ENCODE measurements at places on chromosomes 12 and 14.

- peak; percentile 21 for DNase-seq
Observed at GRCh38 chr12:52691076-52691840, 11.1 kb upstream of the KRT1 start.

DNA sequence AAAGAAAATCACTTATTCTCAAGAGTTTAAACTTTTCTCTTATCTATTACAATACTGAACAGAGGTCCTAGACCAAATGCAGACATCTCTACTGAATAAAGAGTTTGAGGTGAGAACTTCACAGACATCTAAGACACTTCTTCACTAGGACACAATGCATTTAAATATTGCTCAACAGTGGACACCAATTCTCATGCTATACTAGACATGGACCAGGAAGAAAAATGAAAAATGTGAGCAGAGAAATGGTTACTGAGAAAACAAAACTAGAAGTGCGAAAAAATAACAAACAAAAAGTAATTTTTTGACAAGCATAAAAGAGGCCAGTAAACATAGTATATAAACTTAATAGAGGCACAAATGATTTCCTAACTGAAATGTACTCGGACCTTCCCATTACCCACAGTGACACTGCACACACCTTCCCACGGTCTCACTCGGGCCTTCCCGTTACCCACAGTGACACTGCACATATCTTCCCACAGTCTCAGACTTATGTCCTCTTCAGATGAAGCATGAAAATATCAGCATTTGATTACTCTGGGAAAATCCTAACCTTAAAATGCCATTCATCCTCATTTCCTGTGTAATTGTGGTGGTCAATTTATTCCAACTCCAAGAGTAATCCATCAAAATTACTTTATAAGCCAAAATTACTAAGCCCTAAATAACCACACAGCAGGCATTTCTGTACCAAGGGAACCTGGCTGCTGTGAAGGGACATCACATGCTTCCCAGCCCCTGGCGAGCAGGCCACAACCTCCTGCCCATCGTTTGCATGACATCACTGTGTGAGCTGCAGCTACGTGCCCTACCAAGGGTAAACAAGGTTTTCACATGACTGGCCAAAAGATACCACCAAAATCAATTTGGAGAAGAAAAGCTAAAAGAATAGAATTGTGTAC, 6.4 kb downstream of the SLC15A4 start:
- DNase-seq: no peak

GRCh38 chr12:127075981-127076380, 1191.0 kb upstream of the TMEM132C start:
- DNase-seq: no peak

DNA sequence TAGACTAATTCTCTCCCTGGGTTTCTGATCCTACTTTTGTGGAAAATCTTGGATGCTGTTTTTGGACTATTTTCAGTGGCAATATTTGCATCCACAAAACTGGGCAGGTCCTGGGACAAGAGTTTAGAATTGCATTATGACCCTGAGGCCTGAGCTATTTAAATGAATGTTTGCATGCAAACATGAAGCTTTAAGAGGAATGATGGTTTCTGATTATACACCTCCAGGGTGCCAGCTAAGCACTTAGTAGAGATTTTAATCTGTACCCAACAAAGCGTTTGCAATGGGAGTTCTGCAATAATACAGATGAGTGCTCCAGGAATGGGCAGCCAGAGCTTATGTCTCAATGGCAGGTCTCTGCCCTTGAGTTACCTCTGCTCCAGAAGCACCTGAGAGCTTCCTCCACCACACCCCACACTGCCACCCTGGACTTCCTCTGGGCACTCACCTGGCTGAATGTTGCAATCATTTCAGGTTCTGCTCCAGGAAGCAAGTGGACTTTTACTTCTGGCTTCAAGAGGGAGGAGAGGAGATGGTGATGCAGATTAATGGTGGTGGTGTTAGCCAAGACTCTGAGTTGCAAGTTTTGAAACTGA, 6.0 kb upstream of the SPTLC2 start:
- DNase-seq: no peak

GRCh38 chr12:24596768-24597388, 352.0 kb downstream of the BCAT1 start:
- DNase-seq: no peak

- DNase-seq: no peak
Observed at GRCh38 chr14:104315625-104316024, 177.2 kb downstream of the KIF26A start.

- DNase-seq: no peak
Observed at GRCh38 chr12:79252358-79253075, 387.9 kb downstream of the SYT1 start.

DNA sequence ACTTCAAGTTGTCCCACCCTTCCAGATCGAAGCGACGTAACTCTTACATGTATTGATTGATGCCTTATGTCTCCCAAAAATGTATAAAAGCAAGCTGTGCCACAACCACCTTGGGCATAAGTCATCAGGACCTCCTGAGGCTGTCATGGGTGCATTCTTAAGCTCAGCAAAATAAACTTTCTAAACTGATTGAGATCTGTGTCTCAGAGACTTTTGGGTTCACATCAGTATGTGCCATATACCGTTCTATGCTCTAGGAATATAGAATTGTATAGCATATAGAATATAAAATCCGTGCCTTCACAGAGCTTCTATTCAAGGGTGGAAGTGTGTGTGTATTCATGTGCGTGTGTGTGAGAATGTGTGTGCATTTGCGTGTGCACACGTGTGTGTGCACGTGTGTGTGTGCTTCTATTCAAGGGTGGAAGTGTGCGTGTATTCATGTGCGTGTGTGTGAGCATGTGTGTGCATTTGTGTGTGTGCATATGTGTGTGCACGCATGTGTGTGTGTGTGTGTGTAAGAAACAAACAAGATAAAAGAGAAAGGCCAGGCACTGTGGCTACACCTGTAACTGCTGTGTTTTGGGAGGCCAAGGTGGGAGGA, 11.5 kb upstream of the STX2 start:
- DNase-seq: no peak

GRCh38 chr12:114405519-114406271, at the start of gene TBX5:
Gene TBX5, minus strand, starts transcription at chr12:114406144. Its CDS starts 2,246 bp downstream, at chr12:114403898.
- DNase-seq: no peak

- DNase-seq: no peak
Observed at GRCh38 chr12:85575120-85576096, 260.8 kb downstream of the RASSF9 start.

GRCh38 chr12:93785249-93786010, 108.3 kb downstream of the CRADD start:
- DNase-seq: peak; percentile 87

DNA sequence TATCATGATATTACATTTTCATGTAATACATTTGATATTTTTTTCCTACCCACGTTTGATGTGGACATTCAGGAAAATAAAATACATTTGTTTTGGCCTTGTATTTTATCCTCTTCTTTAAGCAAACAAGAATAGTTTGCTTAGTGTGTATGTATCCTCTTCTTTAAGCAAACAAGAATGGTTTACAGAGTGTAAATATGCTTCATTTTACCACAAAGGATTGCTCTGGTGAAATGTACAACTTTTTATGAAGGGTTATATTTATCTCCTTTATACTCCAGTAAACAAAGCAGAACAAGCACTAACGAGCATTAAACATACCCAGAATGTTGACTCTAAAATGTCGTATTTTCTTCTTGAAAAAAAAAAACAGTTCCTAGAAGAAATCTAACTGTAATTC, 244.7 kb downstream of the KCNH5 start:
- no peak for DNase-seq

GRCh38 chr14:61179796-61180398, 101.2 kb downstream of the TMEM30B start:
- no peak for DNase-seq

GRCh38 chr12:104665296-104665695, 208.5 kb downstream of the CHST11 start:
- no peak for DNase-seq

DNA sequence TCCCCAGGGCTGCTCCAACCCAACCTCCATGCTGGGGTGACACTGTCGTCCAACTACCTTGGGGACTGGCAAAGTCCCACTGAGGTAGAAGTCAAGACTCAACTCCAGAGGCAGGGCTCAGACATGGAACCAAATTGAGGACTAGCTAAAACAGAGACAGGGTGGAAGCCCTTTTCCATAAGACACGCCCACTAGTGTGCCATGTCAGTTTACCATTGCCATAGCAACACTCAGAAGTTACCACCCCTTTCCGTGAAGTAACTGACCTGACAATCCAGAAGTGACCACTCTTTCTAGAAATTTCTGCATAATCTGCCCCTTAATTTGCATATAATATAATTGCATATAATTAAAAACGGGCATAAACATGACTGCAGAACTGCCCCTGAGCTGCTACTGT, 409.6 kb downstream of the MED13L start:
- DNase-seq: no peak

GRCh38 chr12:105843986-105844760, 294.6 kb downstream of the NUAK1 start:
- no peak for DNase-seq

- no peak for DNase-seq
Observed at GRCh38 chr12:45939759-45940158, 50.6 kb downstream of the SCAF11 start.

- DNase-seq: no peak
Observed at GRCh38 chr14:90354551-90355298, 23.0 kb upstream of the NRDE2 start.

DNA sequence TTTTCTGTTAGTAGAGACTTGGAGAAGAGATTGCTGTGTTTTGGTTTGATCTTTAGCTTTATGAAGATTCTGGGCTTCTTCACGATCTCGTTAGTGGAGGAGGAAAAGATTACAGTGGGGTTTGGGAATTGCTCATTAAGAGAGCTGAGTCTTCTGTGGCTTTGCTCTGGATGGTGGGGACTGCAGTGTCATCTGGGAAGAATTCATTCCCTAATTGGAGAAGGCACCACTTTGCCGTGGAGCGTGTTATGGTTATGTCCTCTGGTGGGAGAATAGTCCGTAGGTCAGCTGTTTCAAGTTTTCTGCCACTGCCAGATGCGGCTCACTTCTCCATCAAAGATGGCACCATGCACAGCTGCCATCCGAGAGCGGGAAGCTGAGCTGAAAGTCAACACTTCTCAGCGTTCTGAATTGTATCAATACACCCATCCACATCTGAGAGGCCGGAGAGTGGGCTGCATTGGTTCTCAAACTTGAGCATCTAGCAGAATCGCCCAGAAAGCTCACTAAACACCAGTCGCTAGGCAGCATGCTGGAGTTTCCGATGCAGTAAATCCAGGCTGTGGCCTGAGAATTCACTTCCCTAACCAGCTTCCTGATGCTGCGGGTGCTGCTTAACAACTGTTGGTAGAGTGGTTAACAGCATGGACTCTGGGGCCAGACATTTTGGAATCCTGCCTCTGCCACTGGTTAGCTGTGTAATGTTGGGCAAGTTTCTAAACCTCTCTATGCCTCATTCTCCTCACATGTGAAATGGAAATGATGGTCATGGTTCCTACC, 117.8 kb downstream of the PLXNC1 start:
- no peak for DNase-seq

DNA sequence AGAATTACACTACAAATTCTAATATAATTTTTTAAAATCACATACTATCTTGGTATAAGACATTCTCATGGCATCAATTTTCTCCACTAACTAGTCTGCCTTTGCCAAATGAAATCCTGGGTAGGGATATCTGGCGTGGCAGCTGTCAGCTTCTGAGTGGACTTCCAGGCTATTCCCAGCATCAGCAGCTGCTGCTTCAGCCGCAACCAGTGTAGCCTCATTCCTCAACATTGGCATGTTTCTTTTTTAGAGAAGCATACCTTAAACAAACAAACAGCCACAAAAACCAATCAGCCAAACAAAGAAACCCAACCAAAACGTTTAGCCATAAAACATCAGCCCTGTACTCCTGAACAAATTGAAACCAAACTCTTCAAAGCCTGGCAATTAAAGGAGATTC, 235.8 kb downstream of the SSPN start:
- no peak for DNase-seq

- no peak for DNase-seq
Observed at GRCh38 chr12:79454338-79454843, 236.4 kb downstream of the PAWR start.

- DNase-seq: no peak
Observed at GRCh38 chr12:60112763-60113162, 516.9 kb downstream of the SLC16A7 start.

GRCh38 chr14:59464486-59465315, 479 bp downstream of the GPR135 start:
- DNase-seq: peak; percentile 54

DNA sequence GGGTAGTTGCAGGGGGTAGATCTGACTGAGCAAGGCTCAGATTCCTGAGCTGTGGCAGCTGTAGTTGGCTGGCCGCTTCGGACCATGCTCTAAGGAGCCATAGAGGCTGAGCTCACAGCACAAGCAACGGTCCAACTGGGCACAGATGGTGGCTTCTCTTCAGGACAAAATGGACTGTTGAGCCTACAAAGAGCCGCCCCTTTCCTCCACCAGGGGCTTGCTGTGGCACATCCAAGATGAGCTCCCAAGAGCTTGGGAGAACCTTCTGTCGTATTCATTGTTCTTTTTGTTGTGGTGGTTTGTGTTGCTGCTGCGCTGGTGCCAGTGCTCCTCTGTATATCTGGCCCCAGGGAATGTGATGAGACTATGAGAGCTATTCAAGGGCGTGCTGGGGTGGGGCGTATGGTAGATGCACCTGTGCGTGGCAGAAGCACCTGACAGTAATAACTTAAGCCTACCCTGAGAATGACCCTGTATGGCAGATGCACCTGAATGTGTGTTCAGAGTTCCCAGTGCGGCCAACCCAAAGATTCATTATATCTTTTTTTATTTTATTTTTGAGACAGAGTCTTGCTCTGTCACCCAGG, 17.8 kb upstream of the LGALS3 start:
- DNase-seq: no peak
